H7 (cell line): ENCODE measurements at places on chromosomes 11 and 22. TPM values are rescaled to one million over a fixed set of nuclear protein-coding genes. Genes with fewer than 3 reads are reported as not detected.

The NTM gene
- 2.7 and 4.7 TPM in 2 replicates for total RNA-seq

The TTLL1 gene
- 6.5 and 8.9 TPM in 2 replicates for total RNA-seq

The GLB1L3 gene
- total RNA-seq = 24.0 and 35.0 TPM in 2 replicates

The MEI1 gene
- not detected in 2 replicates for total RNA-seq

DNA sequence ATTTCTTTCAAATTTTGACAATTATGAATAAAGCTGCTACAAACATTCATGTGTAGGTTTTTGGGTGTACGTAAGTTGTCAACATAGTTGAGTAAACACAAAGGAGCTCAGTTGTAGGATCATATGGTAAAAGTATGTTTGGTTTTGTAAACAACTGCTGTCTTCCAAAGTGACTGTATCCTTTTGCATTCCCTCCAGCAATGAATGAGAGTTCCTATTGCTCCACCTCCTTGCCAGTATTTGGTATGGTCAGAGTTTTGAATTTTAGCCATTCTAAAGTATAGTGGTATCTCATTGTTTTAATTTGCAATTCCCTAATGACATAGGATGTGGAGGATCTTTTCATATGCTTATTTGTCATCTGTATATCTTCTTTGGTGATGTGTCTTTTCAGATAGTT lies 28.0 kb upstream of the PHOX2A start:
- DNase-seq = no peak

GRCh38 chr11:17347676-17348075 lies 3.9 kb upstream of the NCR3LG1 start:
- DNase-seq = no peak

GRCh38 chr11:72631806-72632731 lies 42.2 kb downstream of the PDE2A start:
- peak; percentile 61 for DNase-seq

GRCh38 chr11:122046846-122047245 lies 69.2 kb downstream of the BLID start:
- DNase-seq = no peak

DNA sequence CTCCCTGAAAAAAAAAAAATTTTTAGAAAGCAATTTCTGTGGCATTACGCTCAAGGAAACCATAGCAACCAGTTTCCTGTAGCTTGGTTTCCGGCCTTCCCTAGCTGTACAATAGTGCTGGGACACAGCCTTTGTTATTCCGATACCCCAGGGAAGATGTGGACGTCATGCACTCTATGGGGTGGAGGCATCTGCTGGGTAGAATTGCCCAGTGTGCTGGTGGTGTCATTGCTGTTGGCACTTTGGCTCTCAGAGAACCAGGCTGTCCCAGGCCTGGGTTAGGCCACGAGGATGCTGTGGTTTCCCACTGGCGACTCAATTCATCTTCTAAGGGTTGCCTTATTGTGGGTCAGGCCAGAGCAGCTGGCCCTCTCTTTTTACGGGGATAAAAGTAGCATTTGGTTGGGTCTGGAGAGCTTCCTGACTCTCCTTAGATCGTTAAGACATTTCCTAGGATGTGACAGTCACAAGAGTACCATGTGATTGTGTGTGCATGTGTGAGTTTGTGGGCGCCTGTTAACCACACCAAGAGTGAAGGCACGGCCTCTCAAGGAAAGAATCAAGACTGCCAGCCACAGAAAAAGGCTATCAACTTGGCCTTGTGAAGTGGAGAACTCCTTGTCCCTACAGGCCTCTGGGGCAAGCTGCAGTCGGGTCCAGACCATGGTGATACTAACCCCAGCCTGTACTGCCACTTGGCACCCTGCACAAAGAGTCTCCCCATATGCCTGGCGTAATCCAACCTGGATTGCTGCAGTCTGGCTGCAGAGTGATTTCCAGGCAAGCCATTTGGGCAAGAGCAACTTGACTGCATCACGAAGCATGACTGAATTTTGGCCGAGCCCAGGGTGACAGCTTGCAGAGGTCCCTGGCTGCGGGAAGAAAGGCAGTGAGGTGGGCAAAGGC lies 35.9 kb upstream of the NAV2 start:
- DNase-seq = peak; percentile 54

GRCh38 chr11:67397536-67397935 lies 4.1 kb downstream of the PPP1CA start:
- no peak for DNase-seq
